Anterior cingulate cortex (tissue), 58 donors: ENCODE measurements at places on chromosomes 7 and 10.

DNA sequence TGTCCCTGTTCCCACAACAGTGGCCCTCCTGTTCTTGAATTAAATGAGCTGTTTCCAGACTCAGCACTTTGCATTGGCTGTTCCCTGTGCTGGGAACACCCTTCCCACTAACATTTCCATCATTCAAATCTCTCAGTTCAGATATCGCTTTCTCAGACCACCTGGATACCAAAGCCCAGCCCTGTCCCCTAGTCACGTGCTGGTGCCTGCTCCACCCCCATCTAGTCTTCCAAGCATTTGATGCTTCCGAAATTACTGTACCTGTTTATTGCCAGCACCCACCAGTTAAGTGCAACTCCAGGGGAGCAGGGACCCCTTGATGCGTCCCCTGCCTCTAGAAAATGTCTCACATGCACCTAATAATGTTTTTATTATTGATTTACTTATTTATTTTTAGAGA lies 3.0 kb upstream of the SLC29A4 start:
- DNase-seq = no peak

- DNase-seq = no peak
Measured at GRCh38 chr10:24579906-24580305, 143.8 kb downstream of the ARHGAP21 start.

DNA sequence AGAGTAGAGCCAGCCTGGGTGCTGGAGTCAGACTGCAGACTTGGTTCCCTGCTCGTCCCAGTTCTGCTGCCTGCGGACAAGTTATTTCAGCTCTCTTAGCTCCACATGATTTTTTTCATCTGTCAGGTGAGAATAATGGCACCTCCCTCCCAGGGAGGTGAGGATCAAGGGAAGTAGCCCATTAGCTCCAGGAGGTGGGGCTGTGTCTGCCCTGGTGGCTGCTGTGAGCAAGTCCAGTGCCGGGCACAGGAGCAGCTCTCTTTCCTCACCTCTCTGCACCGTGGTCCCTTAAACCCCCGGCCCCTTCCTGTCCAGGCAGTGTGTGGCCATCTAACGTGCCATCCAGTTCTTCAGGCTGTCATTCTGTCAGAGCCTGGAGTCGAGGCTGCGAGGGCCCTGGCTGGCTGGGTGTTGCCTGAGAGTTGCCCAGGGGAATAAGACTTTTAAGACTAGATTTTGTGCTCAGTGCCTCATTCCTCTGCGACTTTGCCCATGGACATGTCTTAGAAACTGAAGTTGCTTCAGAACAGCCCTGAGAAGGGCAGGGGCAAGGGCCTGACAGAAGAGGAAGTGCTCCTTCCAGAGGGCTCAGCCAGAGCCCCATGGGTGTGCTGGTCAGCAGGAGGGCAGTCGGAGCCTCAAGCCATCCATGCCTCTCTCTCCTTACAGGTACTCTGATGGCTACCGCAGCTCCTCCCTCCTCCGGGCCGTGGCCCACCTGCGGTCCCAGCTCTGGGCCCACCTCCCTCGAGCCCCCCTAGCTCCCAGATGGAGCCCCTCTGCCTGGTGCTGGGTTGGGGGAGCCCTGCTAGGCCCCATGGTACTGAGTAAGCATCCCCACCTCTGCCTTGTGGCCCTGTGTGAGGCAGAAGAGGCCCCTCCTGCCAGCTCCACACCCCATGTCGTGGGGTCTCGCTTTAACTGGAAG lies 5.0 kb downstream of the ABCB8 start:
- no peak for DNase-seq

- no peak for DNase-seq
Measured at GRCh38 chr10:31705136-31705535, 223.5 kb downstream of the ARHGAP12 start.

DNA sequence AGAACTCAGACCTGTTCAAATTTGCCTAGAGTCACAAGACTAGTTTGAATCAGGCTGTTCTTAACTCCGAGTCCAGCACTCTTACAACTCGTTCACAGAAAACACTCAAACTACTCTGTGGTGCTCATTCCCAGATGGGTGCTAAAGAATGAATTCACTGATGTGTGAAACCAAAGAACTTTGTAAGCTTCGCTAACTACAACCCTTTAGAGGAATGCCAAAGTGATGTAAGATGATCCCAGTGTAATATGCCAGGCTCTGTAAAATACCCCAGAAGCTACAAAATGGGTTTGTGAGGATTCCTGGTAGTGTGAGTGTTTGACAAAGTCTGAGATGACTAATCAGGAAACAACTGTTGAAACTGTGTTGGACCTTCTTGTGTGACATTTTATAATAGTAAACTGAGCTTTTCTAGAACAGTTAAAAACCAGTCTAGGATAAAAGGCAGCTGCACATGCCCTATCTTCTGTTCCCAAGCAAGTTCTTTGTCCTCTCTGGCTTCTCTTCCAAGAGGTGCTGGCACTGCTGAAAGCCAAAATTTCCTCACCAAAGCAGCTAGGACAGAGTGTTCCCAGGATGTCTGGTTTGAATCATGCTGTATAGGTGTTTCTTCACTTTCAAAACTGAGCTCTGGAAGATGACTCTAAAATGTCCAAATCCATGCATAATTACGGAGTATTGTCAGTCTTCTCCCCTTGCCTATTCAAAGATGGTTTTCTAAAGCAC lies 527.6 kb downstream of the SORCS1 start:
- no peak for DNase-seq

DNA sequence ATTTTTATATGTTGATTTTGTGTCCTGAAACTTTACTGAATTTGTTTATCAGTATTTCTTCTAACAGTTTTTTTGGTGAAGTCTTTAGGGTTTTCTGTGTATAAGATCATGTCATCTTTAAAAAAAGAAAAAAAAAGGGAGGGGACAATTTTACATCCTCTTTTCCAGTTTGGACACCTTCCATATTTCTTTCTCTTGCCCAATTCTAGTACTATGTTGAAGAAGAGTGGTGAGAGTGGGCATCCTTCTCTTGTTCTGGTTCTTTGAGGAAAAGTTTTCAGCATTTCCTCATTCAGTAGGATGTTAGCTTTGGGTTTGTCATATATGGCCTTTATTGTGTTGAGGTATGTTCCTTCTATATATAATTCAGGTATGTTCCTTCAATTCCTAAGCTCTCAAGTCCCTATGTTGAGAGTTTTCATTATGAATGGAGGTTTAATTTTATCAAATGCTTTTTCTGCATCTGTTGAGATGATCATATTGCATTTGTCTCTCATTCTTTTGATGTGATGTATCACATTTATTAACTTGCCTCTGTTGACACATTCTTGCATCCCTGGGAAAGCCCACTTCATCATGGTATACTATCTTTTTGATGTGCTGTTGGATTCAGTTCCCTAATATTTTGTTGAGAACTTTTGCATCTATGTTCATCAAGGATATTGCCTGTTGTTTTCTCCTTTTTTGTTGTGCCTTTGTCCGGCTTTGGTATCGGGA lies 12.1 kb downstream of the TAS2R40 start:
- DNase-seq = no peak
